Stimulated activated CD8-positive, alpha-beta memory T cell treated with anti-CD3 and anti-CD28 coated beads, Interleukin-12 subunit alpha, Interleukin-12 subunit beta, amount 100 ng/mL, for 1 hour (primary cell): ENCODE measurements at places on chromosomes 12 and 14.

DNA sequence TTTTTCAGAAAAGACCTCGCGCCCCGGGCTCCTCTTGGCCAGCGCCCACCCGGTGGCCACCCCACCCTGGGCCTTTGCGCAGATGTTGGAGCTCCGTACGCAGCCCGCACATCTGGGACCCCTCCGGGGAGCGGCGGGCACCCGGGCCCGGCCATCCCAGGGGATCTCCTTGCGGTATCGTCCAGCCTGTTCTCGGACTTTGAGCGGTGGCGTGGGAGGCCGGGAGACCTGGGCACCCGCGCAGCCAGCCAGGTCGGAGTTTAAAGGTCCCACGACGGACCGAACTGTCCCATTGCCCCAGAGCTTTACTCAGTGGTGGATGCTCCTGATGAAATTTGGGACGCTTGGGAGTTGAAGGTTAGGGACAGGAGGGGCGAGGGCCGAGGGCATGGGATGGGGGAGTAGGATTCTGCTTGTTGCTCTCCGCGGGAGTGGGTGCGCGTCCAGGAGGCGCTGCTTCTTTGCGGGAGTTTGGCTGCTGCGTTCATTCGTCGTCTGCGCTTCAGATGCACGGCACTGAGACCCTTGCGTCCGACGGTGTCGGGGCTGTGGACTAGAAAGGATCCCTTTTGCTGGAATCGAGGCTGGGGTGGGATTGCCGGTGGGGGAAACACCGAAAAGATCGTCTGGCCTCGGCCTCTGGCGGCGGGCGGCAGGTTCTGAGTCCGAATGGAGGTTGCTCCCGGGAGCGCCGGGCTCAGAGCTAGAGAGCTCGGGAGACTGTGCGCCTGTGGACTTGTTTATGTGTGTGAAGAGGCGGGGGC lies 1.4 kb downstream of the NTF3 start:
- DNase-seq, result no peak

GRCh38 chr14:72060917-72061316 lies 128.7 kb downstream of the RGS6 start:
- no peak for DNase-seq

GRCh38 chr14:68741839-68742470 lies 50.9 kb downstream of the ZFP36L1 start:
- no peak for DNase-seq

GRCh38 chr14:31270196-31270772 lies 62.7 kb upstream of the HECTD1 start:
- no peak for DNase-seq

DNA sequence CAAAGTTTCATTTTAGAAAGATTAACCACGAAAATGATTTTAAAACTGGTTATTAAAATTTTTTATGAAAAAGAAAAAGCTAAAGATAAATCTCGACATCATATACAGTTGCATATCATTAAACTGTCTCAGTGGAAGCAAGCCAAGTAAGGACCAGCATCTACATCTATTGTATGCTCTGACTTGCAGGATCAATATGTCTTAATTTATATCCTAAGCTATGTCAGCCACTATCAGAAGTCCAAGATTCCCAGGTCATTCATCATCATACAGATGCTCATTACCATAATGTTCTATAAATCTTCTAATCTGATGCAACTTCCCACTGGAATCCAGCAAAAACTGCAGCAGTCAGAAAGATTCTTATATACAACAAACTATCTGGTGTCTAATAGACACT lies 43.5 kb downstream of the CMAS start:
- no peak for DNase-seq

- DNase-seq, result no peak
Observed at GRCh38 chr14:69328317-69328716, 68.4 kb downstream of the GALNT16 start.

- no peak for DNase-seq
Observed at GRCh38 chr12:57550641-57551549, 1.1 kb downstream of the KIF5A start.

GRCh38 chr12:50924131-50924438 lies 28.3 kb upstream of the HIGD1C start:
- no peak for DNase-seq

GRCh38 chr14:37791384-37792036 lies 196.1 kb downstream of the TTC6 start:
- no peak for DNase-seq

- DNase-seq, result no peak
Observed at GRCh38 chr14:95211721-95212504, 54.6 kb upstream of the DICER1 start.

DNA sequence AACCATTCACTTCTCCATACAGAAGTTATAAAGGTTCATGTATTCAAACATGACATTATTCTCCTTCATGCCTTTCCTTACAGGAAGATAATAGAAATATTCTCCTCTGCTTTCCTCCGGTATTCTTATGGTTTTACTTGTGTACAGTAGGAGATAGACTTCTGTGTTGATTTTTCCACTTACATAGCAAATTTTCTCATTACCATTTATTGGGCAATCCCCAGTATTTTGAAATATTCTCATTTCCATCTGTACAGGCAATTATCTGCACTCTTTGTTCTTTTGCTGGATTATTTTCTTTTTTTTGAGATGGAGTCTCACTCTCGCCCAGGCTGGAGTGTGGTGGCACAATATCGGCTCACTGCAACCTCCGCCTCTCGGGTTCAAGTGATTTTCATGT lies 11.0 kb downstream of the PXMP2 start:
- DNase-seq, result no peak

DNA sequence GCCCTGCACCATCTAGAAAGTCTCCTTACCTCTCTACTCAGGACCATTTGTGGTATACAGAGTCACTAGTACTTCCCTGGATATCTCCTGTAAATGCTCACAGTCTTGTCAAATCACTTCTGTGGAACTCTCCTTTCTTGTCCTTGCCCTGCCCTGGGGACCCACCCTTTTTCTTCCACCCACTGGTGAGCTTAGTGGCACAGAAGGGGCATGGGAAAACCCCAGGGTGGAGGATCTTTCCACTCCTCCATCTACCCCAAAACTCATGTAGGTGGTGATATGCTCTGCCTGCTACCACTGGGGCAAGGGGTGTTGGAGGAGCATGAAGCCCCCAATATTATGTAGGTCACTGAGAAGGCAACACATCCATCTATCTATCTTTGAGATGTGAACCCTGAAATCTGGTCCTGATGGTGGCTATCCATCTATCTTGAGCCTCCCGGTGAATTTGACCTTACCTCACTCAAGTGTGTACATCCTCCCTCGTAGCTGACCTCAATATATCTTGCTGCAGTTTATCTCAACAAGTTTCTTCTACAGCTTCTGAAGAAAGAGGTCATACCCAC lies 943 bp downstream of the TESPA1 start:
- peak; percentile 25 for DNase-seq

DNA sequence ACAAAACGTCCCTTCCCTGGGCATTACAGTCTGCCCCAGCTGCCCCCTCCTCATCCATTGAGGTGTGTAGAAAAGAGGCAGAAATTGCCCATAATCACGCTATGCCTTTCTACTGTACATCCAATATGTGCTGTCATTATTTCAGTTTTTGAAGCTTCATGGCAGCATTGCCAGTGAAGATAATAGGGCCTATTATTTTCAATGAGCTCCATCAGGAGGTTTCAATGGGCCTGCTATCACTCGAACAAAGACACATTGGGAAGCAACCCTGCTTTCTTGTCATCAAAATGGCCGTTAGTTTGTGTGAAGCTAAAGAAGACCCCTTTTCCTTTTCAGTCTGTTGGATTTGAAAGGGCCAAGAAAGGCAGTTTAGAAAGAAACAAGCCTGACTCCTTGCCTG lies 653.8 kb downstream of the NOVA1 start:
- no peak for DNase-seq

GRCh38 chr14:102775855-102776760 lies 1.1 kb upstream of the TRAF3 start:
- DNase-seq, result no peak

DNA sequence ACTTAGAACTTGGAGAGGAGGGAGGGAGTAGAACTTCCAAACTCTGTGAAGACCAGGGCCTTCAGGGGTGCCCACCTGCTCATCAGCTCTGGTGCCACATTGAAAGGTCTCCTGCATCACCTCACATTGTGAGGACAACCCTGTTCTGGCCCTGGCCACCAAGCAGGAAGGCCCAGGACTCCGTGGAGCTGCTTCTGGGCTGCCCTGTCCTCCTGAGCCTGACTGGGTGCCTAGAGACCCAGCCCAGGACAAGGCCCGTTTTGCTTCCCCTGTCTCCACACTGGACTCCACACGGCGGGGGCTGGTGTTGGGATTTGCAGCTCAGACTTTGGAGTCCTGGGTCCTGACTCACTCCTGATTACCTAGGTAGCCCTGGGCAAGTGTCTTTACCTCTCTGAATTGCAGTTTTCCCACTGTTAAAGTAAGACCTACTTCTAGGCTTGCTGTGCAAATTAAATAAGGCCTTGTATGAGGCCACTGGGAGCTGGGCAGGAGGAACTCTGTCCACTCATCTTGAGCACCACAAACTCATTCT lies 12.5 kb upstream of the KRT82 start:
- DNase-seq, result no peak

DNA sequence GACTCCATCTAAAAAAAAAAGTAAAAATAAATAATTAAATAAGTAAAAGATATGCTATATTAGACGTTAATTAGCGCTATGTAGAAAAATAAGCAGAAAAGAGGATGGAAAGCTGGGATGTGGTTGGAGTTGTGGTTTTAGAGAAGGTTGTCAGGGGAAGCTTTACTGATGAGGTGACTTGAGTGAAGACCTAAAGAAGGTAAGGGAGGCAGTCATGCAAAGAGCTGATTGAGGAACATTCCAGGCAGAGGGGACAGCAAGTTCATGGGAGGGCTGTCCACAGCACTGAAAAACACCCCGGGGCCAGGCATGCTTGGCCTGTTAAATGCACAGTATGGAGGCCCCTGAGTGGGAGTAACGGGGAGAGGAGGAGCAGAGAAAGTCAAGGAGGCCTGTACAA lies 15.7 kb downstream of the SMAGP start:
- no peak for DNase-seq

GRCh38 chr12:67069451-67070306 lies 199.5 kb upstream of the CAND1 start:
- DNase-seq, result no peak

DNA sequence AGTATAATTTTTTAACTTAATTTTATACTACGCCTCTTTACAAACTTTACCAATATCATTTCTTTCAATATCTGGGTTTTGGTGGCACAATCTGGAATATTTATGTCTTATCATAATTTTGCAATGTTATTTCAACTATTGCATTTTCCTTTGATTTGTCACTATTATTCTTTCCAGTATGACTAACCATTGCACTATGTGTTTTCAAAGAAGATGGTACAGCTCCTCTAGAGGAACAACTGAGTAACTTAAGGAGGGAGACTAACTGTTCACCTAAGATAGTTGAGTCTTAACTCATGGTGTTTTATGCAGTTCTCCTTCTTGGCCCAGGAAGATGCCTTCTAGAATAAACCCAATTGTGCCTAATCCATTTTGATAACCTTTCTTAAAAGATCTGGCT lies 60.5 kb upstream of the KIF21A start:
- no peak for DNase-seq

GRCh38 chr12:48977290-48978281 lies 536 bp upstream of the WNT1 start:
- DNase-seq, result peak; percentile 60

DNA sequence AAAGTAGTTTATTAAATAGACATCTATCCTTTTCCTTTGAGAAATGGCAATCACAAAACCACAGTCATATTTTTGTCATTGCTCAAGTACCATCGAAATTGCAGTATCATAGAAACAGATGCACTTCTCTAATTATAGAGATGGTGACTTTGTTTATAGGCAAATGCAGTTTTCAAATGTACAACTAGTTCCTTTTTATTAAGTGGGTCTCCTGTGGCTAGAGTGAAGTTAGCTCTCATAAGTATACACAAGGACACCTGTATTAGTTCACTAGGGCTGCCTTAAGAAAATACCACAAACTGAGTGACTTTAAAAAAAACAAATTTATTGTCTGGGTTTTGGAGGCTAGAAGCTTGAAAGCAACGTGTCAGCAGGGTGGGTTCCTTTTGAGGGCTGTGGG lies 62.8 kb downstream of the OTOGL start:
- DNase-seq, result no peak

- DNase-seq, result no peak
Observed at GRCh38 chr12:114963846-114964245, 279.9 kb upstream of the TBX3 start.

GRCh38 chr14:96894966-96895365 lies 97.8 kb downstream of the VRK1 start:
- no peak for DNase-seq

- no peak for DNase-seq
Observed at GRCh38 chr12:51890511-51891171, 2.7 kb downstream of the ANKRD33 start.

- DNase-seq, result no peak
Observed at GRCh38 chr12:123485756-123486155, 27.8 kb downstream of the SNRNP35 start.

DNA sequence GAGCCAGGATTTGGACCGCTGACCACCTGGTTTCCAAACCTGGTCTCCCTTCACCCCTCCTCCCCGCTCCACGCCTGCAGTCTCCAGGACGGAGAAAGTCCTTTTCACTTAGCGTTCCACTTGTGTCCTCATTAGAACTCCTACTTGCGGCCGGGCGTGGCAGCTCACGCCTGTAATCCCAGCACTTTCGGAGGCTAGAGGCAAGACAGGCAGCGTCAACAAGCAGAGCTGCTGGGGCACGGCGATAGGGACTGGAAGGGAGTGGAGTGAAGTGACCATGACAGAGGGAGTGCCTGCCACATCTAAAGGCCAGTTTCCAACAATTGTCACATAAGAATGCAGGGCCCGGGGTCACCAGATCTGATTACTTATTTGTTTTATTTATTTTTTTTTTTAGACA lies 132.5 kb upstream of the NCOR2 start:
- no peak for DNase-seq

DNA sequence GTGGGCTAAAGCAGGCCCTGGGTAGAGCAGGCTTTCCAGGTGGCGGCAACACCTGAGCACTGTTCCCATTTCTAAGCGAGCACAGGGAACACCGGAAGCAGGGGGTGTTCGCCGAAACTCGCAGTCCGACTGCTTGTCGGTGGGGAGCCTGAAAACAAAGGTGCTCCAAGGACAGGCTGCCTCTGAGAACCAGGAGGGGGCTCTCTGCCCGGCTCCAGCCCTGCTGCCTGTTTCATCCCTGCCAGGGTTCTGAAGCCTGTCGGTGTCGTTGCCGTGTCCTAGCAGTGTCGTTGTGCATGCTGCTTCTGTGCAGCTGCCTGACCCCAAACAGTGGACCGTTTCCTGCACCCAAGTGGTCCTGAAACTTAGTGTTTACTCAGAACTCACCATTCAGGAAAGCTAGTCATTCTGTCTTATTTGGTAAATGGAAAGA lies 21.8 kb downstream of the CCNK start:
- DNase-seq, result no peak

DNA sequence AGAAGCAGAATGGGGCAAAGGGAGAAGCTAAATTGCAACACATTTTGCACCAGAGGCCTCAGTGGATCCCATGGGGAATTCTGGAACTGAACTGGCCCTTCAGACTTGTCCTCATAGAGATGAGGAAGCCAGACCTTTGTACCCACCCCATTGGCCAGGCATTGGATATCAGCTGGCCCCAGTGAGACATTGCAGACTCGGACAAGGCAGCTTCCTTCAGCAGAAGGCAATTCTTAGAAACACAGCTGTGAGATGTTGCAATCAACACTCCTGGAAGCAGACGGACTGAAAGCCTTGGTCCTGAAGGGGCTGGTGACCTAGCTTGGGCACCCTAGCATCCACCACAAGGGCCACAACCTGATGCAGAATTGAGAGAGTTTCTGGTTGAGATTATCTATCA lies 218.1 kb downstream of the MSRB3 start:
- no peak for DNase-seq

GRCh38 chr14:77148510-77149231 lies 7.1 kb upstream of the ZDHHC22 start:
- no peak for DNase-seq

- no peak for DNase-seq
Observed at GRCh38 chr14:74527736-74528280, 34.2 kb downstream of the ISCA2 start.
